ENCODE measurements at places on chromosomes 6 and 20.

- no peak for DNase-seq
Observed at GRCh38 chr6:9806195-9806594, 608.7 kb downstream of the TFAP2A start.

DNA sequence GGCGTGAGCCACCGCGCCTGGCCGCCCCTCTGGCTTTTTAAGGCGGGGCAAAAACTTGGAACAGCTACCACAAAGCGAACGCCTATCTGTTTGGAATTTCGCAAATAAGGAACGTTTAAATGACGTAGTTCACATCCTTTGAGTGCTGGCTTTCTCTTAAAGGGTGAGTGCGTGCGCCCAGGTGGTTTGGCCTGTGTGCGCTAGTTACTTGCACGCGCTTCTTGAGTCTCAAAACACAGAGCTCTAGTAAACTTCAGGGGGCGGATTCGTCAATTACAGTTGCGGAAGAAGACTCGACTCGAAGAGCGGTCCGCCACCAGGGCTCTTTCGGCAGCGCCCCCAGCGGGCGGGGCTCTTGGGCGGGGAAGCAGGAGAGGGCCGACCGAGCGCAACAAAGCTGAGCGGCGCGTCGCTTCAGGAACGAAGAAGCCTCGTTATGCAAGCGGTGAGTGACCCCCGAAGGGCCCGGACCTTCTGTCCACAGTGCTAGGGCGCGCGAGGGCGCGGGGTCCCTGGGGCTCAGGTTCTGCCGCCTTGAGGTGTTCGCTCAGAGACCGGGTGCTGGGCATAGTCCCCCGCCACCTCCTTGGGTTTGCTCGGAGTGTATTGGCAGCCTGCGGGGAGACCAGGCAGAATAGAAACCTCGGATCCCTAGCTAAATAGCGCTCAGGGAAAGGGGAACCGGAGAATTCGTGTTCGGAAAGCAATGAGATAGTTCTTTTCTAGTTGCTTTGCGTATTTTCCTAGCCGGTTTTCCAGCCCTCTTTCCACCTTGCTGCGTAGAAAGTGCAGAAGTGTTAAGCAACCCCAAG lies at the start of gene SYCP2L:
Gene SYCP2L (plus strand): TSS at position 362 of the 812 bp plus-strand sequence. CDS start 75 bp downstream, at position 437.
- DNase-seq, result peak; percentile 85

DNA sequence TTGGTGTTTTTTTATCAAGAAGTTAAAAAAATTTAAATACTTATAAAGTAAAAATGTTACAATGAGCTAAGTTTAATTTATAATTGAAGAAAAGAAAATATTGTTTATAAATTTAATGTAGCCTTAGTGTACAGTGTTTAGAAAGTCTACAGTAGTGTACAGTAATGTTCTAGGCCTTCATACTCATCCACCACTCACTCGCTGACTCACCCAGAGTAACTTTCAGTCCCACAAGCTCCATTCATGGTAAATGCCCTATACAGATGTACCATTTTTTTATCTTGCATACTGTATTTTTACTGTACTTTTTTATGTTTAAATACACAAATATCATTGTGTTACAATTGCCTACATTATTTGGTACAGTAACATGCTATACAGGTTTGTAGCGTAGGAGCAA lies 26.0 kb downstream of the HTR1E start:
- no peak for DNase-seq

GRCh38 chr20:23059846-23060245 lies 10.4 kb upstream of the THBD start:
- no peak for DNase-seq

DNA sequence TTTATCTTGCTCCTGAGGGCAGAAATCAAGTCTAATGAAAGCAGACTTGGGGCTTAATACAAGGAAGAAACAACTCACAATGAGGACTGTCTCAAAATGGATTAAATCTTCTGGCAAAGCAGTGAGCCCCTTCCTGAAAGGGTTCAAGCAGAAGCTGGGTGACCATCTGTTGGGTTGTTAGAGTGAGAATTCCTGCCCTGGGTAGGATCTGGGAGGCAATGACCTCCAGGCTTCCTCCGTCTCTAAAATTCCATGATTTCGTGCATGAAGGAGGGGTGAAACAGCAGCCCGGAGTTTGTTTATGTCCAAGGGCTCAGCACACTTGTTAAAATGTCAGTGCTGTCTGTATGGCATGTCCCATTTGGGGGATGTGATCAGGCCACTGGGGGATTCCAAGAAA lies 64.0 kb upstream of the KCNK16 start:
- no peak for DNase-seq

DNA sequence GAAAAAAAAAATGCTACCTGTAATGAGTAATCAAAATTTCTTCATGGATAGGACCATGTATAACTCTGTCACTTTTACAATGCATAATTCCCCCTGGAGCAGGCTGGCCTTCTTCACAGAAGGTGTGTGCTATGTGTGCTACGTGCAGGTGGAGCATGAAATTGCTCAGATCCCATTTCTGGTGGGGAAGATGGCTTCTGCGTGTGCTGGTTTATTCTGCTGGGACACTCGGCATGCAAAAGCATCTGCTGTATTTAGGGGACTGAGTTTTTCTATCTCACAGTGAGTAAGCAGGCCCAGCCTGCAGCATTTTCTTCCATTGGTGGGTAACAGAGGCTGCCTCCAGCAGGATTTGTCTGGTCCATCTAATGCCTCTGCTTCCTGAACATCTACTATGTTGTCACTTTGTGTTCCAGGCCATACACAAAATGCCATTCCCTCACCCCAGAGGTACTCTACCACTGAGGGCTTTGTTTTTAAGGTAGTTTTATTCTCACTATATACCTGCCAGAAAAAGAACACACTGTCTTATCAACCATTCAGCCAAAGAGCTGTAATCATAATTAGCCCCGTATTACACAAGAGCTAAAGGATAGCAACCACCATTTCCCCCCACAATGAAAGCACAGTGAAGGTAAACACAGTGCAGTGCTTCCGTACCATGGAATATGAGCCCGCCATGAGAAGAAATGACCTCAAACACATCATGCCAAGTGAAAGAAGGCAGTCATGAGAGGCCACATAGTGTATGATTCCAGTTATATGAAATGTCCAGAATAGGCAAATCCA lies 62.4 kb downstream of the SYNDIG1 start:
- no peak for DNase-seq

- no peak for DNase-seq
Observed at GRCh38 chr6:101811108-101811507, 417.6 kb downstream of the GRIK2 start.

GRCh38 chr6:56760842-56761241 lies 118.2 kb upstream of the DST start:
- DNase-seq, result no peak

DNA sequence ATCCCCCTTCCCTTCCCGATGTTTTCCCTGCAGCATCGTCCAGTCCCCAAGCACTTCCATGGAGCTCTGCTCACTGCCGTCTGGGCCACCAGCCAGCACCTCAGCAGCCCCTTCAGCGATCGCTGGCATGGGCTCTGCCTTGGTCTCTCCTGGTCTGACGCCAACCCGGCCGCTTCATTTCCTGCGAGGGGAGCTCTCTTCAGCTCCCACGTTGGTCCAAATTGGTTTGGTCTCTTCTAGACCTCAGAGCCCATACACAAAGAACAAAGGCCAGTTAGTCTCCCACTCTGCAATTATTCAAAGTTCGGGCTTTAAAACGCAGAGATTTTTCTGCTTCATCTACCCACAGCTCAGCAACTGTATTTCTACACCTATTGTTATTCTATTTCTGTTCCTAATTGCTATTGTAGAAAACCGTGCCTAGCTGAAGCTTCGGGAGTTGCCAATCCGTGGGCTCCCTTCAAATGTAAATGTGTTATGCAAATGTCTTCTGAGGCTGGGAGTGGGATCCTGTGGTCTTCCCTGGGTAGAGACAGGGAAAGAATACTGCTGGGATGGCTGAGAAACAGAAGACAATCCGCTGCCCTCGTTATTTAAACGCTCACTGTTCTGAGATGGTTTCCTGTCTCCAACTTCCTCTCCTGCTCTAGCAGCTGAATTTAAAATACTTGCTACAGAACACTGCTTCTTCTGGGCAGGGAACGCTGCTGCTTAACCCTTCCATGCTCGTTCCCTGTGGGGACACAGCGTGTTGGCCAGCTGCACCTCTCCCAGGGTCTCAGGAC lies 154.2 kb upstream of the QKI start:
- DNase-seq, result no peak

GRCh38 chr20:9409981-9410380 lies 104.4 kb upstream of the LAMP5 start:
- no peak for DNase-seq

DNA sequence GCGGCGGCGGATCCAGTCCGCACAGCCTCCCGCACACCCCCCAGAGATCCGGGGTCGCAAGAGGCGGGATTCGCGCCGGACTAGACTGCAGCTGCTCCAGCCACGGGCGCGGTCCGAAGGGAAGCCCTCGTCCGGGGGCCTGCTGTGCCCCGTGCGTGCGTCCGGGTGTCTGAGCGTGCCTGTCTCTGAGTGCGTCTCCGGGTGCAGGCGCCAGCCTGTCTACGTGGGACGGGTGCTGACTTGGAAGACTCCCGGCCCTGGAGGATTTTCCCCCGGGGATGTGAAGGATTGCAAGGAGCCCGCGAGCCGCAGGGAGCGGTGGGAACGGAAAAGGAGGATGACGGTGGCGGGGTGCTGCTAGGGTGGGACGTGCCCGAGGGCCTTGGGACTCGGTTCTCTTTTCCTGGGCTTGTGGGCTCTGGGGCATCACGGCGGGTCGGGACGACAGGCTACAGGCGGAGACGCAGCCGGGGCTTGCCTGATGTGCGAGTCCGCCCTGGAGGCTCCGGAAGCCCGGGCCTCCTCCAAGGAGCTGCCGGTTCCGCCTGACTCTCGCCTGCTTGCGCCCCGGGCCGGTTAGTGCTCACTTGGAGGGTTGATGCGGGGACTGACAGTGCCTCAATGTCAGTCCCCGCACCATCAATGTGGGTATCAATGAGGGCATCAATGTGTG lies 5.7 kb downstream of the MAFB start:
- no peak for DNase-seq

DNA sequence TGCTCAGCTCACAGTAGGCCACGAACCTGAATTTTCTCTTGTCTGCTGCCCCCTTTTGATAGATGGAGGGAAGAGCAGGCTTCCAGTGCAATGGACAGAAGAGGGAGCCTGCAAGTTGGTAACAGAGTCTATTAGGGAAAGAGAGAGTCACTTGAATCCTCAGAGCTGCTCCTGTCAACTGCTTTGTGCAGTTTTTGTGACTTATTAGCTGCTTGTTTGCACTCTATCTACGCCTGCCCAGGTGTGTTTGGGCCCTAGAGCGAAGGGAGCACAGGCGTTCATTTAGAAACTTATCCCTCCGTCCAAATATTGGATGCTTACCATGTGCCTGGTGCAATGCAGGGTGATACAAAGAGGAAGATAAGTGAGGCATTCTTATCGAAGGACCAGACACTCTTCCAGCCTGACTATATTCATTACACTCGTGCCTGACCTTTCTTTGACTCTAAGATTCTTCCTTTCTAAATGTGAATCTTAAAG lies 11.6 kb upstream of the SLC2A12 start:
- DNase-seq, result no peak

GRCh38 chr20:23032056-23032749 lies 2.9 kb upstream of the SSTR4 start:
- no peak for DNase-seq

GRCh38 chr6:73719046-73719445 lies 23.0 kb downstream of the CD109 start:
- no peak for DNase-seq

GRCh38 chr20:16273812-16274555 lies 299.3 kb downstream of the KIF16B start:
- no peak for DNase-seq

DNA sequence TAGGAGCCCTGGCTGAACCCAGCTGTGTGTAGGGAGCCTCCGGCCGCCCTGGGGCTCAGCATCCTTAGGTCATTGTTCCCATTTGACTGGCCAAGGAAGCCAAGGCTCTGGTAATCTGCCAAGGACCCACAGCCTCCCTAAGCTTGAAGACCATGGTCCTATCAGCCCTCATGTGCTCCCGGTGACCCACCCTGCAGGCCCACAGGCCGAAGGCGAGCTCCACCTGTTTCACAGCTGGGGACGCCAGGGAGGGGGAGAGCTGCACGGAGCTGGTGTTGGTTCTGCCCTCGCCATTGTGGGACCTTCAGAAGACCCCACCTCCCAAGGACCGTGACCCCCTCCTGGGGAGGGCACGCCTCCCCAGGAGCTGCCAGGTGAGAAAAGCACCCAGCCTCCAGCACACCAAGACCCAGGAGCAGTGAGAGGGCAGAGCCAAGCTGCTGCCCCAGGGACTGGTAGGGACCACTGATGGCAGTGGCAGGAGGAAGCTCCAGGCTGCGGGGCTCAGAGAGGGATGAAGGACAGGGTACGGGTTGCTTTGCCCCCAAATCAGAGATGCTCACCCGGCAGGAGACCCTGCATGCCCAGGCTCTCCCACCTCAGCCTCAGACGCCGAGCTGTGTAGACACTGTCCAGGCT lies 30.7 kb upstream of the MRGBP start:
- DNase-seq, result no peak

DNA sequence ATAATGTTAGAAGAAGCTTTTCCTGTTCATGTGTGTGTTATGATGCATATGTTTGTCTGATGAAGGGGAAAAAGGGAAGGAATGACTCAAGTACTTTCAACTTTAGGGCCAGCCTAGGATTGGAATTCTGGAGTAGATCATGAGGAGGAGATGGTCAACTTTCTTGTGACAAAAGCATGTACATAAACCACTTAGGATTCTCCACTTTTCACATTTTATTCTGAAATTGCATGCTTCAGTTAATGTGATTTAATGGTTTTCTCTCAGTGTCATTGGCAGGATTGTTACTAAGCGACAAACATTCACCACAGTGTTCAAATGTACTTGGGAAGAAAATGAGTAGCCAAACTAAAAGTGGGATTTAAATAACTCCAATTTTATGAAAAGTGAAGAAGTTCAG lies 80.1 kb downstream of the UTRN start:
- no peak for DNase-seq

- no peak for DNase-seq
Observed at GRCh38 chr20:18057101-18057993, at the start of gene OVOL2. Gene OVOL2 (minus strand): TSS chr20:18057916. CDS start chr20:18057634, 282 bp downstream.

DNA sequence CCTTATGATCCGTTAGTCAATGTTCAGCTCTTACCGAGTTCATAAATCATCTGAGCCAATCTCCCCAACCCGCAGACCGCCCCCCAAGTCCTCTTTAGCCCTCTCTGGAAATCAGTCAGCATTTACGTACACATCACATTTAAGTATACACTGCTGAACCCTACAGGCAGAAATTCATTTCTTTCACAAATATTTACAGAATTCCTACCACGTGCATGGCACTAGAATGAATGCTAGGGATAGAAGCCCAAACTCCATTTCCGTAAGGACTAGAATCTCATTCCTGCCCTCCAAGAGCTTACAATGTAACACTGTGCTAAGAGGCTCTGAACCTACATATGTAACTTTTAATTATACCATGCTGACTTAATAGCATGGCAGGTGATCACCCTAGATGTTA lies 1.8 kb downstream of the OSER1 start:
- DNase-seq, result no peak

GRCh38 chr20:51631011-51631950 lies 88.8 kb upstream of the NFATC2 start:
- DNase-seq, result peak; percentile 85

GRCh38 chr6:12800120-12800519 lies 83.6 kb downstream of the PHACTR1 start:
- DNase-seq, result no peak

GRCh38 chr6:36788768-36789167 lies 50.5 kb downstream of the CPNE5 start:
- no peak for DNase-seq

GRCh38 chr6:157845493-157846259 lies 22.6 kb downstream of the SNX9 start:
- DNase-seq, result no peak

Data from Panc1 (cell line).